Hepatic stellate cell (primary cell): ENCODE measurements at places on chromosomes 5 and 9.

GRCh38 chr9:86529496-86530275 lies 175.5 kb upstream of the TUT7 start:
- DNase-seq: no peak

- no peak for DNase-seq
Observed at GRCh38 chr9:136434580-136435169, 5.0 kb downstream of the INPP5E start.

GRCh38 chr5:125148706-125149105 lies 402.3 kb upstream of the ZNF608 start:
- no peak for DNase-seq

DNA sequence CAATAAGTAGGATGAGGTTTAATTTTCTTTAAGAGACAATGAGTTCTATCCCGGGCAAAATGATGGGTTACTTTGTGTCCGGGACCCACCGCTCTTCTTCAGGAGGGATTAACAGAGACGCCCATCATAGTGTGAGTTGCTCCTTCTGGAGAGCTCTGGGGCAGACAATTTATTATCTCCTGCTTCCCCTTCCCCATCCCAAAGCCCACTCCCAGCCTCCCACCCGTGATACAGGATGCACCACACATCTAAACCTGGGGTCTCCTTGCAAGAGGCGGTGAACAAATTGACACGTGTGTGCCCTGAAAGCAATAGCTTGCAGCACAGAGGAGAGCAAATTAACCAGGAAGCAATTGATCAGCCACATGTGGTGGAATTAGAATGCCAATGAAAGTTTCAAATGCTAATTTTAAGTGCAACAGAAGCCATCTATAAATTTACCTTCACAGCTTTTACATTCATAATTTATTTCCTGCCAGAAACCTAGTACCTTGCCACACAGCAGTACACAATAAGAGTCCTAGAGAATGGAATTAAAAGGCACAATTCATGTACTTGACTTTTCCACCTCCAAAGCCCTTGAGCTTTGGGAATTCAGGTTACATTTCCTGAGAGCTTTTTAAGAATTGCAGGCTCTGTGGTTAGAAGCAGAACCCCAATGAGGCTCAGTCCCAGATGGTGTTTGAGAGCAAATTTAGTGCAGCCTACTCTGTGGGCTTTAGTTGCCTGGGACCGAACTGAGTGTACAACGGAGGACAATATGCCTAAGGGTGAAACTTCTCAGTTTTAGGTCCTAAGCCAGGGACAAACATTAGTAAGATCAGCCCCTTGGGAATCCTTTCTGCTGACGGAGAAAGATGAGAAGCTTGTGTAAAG lies 399.6 kb downstream of the MED10 start:
- DNase-seq: no peak

GRCh38 chr5:158928404-158928803 lies 171.3 kb downstream of the EBF1 start:
- no peak for DNase-seq

GRCh38 chr9:23088932-23089364 lies 642.3 kb downstream of the DMRTA1 start:
- DNase-seq: peak; percentile 4

DNA sequence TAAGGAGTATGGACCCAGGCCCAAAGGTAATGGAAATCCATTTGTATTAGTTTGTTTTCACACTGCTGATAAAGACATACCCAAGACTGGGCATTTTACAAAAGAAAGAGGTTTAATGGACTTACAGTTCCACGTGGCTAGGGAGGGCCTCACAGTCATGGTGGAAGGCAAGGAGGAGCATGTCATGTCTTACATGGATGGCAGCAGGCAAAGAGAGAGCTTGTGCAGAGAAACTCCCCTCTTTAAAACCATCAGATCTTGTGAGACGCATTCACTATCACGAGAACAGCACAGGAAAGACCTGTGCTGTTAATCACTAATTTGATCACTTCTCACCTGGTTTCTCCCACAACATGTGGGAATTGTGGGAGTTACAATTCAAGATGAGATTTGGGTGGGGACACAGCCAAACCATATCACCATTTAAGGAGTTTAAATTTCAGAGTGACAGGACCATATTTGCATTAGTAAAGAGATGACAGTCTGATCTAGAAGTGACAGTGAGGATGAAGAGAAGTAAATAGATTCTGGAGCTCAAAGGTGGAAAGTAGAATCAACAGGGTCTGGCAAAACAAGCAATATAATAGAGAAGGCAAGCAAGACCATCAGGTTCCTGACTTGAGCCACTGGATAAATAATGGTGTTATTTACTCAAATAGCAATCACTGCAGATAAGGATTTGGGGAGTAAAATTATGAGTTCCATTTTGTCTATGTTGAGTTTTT lies 7.5 kb upstream of the FAM169A start:
- no peak for DNase-seq
